ENCODE measurements at places on chromosomes 6 and 20.

DNA sequence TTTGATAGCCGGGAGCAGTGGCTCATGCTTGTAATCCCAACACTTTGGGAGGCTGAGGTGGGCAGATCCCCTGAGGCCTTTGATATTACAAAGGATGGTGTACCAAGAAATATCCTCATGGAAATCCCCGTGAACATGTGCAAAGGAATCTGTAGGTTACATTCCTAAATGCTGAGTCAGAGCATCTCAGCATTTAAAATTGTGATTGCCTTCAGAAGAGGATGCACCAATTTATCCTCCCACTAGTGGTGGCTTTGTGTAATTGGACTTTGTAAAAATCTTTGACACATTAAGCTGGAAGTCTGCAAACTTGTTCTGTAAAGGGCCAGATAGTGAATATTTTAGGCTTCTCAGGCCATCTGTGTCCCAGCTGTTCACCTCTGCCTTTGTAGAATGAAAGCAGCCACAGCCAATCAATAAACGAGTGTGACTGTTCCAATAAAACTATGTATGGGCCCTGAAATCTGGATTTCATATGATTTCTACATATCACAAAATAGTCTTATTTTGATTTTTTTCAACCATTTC lies 11.8 kb downstream of the TMEM14B start:
- DNase-seq, result no peak

DNA sequence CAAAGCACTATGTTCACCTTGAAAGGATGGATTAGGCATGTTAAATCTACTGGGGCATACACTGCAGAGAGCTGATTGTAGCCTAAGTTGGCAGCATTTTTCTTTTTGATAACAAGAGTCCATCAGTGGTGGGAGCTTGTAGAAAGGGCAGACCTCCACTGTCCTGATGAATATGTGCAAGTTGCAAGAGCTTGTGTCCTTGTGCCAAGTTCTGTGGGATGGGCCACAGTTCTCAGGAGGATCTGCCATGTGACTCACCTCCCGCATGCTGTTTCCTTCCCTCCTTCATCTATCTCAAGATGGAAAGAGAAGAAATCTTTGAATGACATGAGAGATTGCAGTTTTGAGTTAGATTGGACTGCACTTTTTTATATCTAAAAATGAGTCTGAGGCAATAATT lies 58.3 kb upstream of the GGTLC1 start:
- DNase-seq, result no peak

DNA sequence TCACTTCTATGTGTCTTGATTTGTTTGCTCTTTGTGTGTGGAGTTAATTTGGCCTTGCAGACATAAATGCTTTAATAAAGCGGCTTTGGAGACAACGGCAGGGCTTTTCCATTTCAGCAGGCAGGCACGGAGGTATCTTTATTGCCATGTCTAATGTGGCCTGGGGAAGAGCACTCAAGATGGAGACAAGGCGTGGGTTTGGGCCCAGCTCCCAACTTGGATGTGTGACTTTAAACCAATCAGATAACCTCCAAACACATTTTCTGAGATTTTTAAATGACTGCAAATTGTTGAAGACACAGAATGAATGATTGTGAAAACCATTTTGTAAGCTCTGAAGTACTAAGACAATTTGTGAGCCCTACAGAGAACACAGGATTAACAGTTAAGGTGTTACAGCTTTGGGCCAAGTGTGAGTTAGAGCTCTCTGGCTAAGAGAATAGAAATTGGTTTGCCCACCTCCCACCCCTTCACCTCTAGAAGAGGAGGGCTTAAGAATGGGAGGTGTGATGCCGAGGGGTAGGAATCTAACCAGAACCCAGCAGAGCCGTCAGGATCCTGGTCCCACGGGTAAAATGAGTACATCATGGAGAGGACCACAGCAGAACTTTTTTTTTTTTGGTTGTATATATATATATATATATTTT lies 9.0 kb downstream of the DYNLT1 start:
- DNase-seq, result no peak

- DNase-seq, result peak; percentile 66
Measured at GRCh38 chr6:149484733-149485700, at the start of gene ZC3H12D. Gene ZC3H12D (minus strand): TSS chr6:149485014. CDS start chr6:149474543, 10,471 bp downstream.

GRCh38 chr6:11120271-11121005 lies 8.9 kb upstream of the ERVFRD-1 start:
- no peak for DNase-seq

- DNase-seq, result no peak
Measured at GRCh38 chr6:56279331-56280080, 32.1 kb upstream of the COL21A1 start.

DNA sequence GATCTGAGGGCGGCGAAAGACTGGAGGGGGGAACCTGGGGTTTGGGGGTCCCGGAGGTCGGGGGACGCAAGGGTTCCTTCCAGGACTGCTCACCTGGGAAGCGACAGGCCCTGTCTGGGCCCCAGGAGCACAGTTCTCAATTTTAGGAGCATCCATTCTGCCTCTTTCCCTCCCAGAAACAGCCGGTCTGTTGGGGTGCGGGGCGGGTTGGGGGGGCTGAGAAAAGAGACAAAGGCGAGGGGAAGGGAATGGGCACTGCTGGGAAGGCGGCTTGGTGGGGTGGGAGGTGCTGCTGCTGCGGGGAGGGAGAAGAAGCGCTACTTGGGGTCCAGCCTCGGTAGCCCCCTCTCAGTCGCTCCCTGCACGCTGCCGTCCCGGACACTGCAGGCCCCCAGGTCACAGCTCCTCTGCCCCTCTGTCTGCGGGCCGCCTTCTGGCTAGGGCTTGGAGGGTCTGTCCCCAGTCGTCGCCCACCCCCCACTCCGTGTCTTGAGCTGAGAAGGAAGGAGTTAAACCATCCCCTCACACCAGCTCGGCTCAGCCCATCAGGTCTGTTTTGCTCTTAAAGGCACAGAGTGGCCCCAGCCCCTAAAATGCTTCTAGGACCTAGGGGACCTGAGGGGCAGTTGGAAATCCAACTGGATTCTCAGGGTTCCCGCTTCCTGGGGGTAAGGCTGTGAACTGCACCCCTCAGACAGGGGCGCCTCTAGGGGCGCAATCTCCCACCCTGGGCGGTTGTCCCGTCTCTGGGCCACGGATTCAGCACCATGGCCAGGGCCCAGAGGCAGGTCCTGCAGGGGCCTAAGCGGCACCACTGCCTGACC lies 690 bp downstream of the GDAP1L1 start:
- peak; percentile 13 for DNase-seq

GRCh38 chr6:63573899-63574553 lies 1.7 kb downstream of the LOC128125822 start:
- DNase-seq, result peak; percentile 44

DNA sequence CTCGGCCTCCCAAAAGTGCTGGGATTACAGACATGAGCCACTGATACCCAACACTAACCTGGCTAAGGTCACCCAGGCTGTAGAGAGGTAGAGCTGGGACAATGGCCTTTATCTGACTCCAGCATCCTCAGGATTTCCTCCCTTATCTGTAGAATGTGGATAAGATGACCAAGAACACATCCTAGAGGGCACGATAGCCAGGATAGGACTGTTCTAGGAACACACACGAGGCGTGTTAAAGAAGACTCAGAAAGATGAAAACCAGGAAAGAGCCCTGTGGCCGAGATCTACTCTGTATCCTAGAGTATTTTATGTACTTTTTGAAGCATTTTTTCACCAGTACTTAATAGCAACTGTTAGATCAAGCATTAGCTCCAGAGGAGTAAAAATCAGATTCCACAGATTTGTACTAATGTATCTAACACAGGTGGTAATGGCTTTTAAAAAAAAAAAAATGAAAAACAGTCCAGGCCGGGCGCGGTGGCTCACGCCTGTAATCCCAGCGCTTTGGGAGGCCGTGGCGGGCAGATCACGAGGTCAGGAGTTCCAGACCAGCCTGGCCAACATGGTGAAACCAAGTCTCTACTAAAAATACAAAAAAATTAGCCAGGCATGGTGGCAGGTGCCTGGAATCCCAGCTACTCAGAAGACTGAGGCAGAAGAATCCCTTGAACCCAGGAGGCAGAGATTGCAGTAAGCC lies 17.3 kb downstream of the PPP1R10 start:
- no peak for DNase-seq

DNA sequence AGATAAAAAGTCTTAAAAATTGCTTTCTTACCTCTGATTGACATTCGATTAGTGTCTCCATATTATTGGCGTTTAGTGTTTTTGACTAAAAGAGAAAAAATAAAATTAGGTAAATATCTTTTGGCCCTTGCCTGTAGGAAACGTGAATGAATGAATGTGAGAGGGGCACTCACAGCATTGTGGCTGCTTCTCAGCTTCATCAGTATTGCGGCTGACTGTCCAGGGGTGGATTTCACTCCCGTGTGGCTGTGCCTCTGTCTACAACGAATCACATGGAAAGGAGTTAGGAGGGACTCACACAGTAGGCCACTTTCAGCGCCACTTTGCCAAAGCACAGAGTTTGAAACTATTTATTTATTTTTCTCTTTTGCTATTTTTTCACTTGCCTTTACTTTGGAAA lies 844 bp downstream of the TAGAP start:
- DNase-seq, result no peak

- DNase-seq, result no peak
Measured at GRCh38 chr6:166998256-166999144, 697 bp upstream of the CEP43 start.

- no peak for DNase-seq
Measured at GRCh38 chr20:58550275-58551059, 35.3 kb upstream of the APCDD1L start.

GRCh38 chr6:37826188-37826587 lies 6.7 kb downstream of the ZFAND3 start:
- DNase-seq, result no peak

DNA sequence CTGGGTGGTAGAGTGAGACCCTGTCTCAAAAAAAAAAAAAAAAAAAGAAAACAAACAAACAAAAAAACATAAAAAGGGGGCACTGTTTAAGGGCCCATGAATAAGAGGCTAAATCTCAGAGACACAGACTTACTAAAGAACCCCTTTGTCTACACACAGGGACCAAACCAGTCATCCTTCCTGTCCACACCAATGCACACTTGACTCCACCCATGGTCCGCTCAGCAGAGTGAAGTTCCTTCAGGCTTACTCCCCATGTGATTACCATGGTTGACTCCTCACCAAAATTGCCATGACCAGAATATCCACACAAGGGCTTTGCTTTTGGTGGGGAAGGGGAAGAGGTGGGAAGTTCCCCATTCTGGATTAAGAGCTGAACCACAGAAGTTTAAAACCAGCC lies 19.4 kb upstream of the REPS1 start:
- no peak for DNase-seq

DNA sequence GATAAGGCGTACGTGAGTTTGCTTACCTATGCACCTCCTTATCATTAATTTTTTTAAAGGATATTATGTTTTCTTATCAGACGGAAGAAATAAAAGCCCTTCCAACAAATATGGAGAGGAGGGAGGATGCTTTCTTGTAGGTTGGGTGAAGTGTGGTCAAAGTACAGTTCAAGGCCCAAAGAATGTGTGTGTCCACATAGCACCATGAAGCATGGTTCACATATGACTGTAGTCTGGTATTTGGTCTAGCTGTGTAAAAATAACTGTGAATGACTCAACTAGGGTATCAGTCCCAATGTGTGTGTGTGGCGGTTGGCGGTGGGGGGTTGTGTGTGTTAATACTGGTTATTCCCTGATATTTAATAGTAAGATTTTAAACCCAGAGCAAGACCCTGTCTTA lies 212.7 kb downstream of the TMEM242 start:
- DNase-seq, result no peak

DNA sequence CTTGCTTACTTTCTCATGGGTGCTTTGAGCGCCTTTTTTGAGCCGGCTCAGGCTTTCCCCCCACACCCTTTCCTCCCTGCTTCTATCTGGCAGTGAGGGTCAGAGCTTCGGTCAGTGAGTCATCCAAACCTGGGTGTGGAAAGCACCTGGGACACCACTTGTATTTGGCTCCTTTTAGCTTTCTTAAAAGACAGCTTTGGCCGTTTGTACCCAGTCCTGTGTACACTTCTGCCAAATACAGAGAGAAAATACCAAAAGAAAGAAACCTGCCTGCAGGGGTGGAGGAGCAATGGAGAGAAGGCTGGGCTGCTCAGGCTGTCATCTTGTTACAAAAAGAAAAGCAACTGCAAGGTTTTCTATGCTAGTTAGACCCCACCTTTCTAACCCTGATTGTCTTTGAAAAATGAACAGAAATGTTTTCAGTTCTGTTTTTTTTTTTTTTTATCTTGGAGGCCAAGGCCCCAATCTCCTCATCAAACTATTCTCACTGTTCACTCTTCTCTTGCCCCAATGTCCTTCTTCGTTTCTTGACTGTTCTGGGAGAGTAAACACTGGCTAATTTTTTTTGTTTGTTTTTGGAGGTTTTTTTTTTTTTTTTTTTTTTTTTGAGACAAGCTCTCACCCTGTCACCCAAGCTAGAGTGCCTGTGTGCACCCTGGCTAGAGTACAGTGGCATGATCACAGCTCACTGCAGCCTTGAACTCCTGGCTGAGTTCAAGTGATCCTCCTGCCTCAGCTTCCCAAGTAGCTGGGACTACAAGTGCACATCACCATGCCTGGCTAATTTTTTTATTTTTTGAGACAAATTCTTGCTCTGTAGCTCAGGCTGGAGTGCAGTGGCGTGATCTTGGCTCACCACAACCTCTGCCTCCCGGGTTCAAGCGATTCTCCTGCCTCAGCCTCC lies 76.4 kb downstream of the SSR1 start:
- no peak for DNase-seq

DNA sequence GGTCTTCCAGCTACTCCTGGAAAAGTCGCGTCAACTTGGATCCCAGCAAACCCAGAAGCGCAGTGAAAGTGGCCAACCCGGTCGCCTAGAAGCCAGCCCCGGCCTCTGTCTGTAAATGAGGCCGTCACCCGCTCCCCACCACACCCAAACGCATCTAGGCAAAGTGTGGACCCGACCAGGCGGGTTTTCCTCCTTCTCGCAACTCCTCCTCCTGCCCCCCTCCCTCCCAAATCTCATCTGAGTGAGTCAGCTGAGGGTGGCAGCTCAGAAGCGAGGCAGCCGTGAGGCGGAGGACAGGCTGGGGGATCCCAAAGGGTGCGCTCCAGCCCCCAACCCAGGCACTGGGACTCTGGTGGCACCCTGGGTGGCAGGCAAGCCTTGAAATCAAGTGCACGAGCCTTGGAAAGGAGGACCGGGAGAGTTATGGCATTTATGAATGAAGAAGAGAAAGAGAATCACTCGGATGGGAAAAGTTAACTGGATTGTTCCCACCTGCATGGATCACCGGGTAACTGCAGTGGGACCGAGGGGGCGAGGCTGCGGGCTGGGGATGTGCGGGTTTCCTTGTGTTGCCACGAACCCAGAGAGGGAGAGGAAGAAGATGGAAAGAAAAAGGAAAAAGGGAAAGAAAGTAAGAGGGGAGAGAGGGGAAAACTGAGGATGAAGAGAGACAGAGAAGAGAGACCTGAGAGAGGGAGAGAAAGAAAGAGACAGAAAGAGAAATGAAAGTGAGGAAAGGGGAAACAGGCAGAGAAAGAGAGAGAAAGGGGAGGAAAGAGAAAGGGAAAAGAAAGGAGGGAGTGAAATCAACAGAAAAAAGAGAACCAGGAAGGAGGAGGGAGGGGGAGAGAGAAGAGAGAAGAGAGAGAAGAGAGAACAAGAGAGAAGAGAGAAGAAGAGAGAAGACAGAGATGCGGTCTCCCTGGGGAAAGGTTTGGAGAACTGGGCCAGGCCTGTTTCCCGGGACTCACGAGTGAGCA lies at the start of gene APCDD1L:
Gene APCDD1L (minus strand): TSS at position 167 of the 980 bp plus-strand sequence. CDS start 692 bp downstream, outside the sequence.
- no peak for DNase-seq

GRCh38 chr6:4404415-4404814 lies 269.0 kb upstream of the ECI2 start:
- DNase-seq, result no peak

- DNase-seq, result no peak
Measured at GRCh38 chr6:147200711-147201110, 3.5 kb upstream of the STXBP5 start.

GRCh38 chr20:41135187-41135887 lies 2.0 kb upstream of the PLCG1 start:
- peak; percentile 57 for DNase-seq

Data from stimulated activated CD4-positive, alpha-beta T cell treated with anti-CD3 and anti-CD28 coated beads, Interleukin-2, amount 100 ng/mL, for 48 hours (primary cell).